Transverse colon (tissue), 4 donors: ENCODE measurements at places on chromosomes 12 and 14. TPM values are rescaled to one million over a fixed set of nuclear protein-coding genes. Genes with fewer than 3 reads are reported as not detected.

- peak; percentile 87 for DNase-seq
These were observed 3.4 kb upstream of the RNASE7 start for GRCh38 chr14:21038441-21039422.

The SPIC gene
- not detected for total RNA-seq

DNA sequence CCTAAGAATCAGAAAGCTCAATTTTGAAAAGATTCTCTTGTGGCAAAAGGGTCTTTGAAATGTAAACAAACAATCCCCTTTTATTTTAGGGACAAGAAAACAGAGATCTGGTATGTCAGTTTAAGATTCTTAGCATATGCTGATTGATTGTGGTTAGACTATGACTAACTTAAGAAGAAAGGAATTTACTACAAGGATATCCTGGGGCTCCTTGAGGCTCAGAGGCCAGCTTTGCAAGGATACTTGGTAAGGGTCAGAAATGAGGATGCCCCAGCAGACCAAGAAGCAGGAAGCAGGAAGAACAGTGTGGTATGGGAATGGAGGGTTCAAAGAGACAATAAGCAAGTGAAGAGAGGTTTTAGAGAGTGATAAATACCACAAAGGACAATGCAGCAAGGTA is 474.6 kb downstream of the ETNK1 start:
- no peak for DNase-seq

The ANG gene
- 10.5 TPM for total RNA-seq

GRCh38 chr14:104316121-104316722 is 177.8 kb downstream of the KIF26A start:
- DNase-seq = peak; percentile 73

The KLRG1 gene
- total RNA-seq = not detected

The HOXC9 gene
- total RNA-seq = not detected

The NR1H4 gene
- total RNA-seq = 50.7 TPM

GRCh38 chr12:8860165-8860961 is 37.9 kb downstream of the A2ML1 start:
- DNase-seq = peak; percentile 31

GRCh38 chr12:120416490-120417216 is 21.3 kb upstream of the COX6A1 start:
- DNase-seq = no peak

GRCh38 chr12:94225947-94226630 is 77.7 kb downstream of the PLXNC1 start:
- DNase-seq = no peak

DNA sequence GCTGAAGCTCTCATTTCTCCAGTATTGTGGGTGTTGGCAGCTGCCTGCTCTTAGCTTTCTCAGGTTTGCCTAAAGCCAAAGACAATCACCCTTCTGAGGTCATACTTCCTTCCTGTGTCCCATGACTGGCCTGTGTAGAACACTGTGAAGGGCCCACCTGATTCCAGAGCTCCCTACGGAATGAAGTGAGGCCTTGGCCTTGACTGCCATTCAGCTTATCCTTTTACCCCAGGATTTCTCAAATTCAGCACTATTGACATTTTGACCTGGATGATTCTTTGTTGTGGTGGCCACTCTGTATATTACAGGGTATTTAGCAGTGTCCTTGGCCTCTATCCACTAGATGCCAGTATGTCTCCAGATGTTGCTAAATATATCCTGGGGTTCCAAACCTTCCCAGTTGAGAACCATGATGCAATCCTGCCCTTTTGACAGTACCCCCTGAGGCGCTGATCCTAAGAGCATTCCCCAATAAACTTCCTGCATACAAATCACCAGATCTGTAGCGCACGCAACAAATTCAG is 112.3 kb upstream of the KRR1 start:
- no peak for DNase-seq

DNA sequence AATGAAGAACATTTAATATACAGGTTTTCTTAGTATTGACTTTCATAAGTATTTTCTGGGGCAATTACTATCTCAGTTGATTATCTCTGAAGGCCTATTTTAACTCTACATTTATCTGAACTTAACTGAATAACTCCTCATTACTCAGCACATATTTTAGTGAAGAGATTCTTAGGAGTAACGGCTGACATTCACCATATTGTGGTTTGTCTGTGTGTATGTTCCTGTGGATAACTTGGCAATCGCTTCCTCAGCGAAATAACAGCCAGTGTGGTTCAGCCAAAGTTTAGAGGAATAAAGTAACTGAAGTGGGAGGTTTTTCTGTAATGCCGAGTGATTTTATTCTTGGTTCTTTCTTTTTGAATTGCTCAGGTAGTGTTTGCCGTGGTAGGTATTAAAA is 168.0 kb downstream of the RAD51B start:
- no peak for DNase-seq

The KRT6C gene
- 23.9 TPM for total RNA-seq

DNA sequence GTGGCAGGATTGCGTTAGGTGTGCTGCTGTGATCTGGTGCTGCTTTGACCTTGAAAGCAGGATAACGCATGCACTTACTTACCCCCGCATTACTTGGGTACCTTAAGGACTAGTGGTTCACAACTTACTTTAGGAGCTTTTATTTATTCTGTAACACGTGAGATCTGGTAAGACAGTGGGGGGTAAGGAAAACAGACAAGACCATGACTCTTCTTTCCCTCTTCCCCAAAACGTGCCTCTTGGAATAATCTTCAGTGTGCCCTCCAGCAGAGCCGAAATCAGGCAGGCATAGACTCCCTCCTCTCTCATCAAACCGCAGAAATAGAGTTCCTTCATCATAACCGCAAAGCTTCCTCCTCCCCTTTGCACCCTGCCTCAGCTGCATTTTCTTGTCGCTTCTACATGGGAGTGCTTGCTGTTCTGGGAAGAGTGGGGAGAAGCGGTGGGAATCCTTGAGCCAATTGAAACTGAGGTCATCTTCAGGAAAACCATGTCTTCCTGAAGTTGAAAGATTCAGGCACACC is 43.4 kb downstream of the RAD52 start:
- no peak for DNase-seq

GRCh38 chr14:53929871-53930715 is 26.5 kb downstream of the BMP4 start:
- peak; percentile 25 for DNase-seq

The CDKL1 gene
- total RNA-seq = 15.3 TPM

The ACRBP gene
- 2.7 TPM for total RNA-seq

The TAS2R30 gene
- 16.8 TPM for total RNA-seq

The C1R gene
- 149 TPM for total RNA-seq

DNA sequence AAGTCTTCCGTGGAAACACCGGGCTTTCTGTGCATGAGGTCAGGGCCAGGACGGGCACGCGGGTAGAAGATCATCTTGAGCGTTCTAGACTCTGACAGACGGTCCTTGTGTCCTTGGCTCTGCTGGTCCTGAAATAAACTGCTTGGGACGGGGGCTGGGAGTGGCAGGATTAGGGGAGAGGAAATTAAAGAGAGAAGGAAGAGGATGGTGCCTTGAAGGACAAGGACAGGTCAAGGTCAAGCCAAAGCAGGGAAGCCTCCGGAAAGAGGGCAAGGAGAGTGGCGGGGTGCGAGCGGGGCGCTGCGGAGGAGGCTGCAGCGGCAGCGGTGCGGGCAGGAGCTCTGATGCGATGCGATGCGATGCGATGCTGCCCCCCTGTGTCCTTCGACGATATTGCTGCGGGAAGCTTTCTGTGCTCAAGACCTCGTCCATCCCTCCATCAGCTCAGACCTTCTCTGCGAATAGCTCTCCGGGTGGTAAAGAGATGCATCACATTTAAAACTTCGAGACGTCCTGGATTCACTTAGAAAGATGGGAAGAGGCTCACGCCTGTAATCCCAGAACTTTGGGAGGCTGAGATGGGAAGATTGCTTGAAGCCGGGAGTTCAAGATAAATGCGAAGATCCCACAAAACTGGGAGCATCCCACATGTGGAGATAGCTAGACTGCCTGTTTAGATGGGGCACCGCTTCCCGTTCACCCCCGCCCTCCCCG is 110.1 kb upstream of the TMEM132D start:
- DNase-seq = peak; percentile 35

- no peak for DNase-seq
These were observed 403.1 kb downstream of the BCL11B start for GRCh38 chr14:98868866-98869265.

The GPR135 gene
- total RNA-seq = not detected

DNA sequence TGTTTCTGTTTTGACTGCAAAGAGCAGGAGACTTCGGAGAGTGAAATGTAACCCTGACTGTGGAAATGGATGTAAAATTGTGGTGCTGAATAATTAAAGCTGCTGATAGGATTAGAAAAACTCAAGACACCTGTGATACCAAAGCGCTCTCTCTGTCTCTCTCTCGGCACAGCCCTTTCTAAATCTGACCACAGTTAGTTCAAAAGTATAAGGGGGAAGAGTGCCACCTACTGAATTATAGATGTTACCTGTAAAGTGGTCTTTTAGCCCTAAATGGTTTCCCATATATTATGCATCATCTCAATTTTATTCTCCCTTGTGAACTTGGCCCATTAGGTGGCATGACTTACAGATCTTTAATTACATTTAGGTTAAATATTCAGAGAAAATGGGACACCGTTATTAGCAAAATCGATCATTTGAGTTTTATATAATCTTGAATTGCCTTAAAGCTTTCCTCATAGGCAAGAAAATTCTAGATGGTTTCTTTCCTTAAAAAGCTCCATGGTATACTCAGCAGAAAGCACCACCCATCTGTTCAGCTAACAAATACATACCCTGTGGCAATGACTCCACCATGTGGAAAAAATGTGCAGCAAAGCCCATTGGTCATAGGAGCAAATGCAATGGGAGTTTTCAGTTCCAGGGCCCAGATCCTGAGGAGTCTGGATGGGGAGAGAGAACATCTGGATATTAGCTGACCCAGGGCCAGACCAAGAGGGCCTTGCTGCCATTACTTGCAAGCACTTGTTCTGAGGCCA is 18.1 kb downstream of the RFC5 start:
- peak; percentile 25 for DNase-seq

The KCNA1 gene
- 0.32 TPM for total RNA-seq

The CFAP251 gene
- total RNA-seq = 0.41 TPM

DNA sequence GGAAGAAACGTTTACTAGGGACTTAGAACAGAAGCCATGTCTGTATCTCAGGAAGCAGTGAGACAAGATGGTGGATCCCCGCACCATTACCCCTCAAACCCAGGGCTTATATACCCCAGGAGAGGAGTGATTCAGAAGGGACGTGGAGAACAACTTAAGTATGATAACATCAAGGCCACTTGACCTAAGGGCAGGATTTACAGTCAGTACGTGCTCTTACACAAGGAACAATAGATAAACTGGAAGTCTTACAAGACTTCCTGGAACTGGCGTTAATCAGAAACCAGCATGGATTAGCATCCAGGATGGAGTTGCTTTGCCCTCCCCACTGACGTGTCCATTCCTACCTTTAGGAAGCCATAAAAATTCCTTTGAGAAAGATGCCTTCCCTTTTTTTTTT is 8.6 kb upstream of the ETFBKMT start:
- DNase-seq = peak; percentile 36

- DNase-seq = no peak
These were observed 19.6 kb downstream of the KLRB1 start for GRCh38 chr12:9587987-9588600.

- no peak for DNase-seq
These were observed 188.7 kb downstream of the BCAT1 start for GRCh38 chr12:24760162-24760561.

GRCh38 chr12:11879306-11879705 is 191.4 kb upstream of the BCL2L14 start:
- DNase-seq = no peak

The ERH gene
- 52.7 TPM for total RNA-seq

GRCh38 chr14:28690029-28690692 is 76.4 kb upstream of the FOXG1 start:
- no peak for DNase-seq
